ENCODE measurements at places on chromosomes 5 and 9.

DNA sequence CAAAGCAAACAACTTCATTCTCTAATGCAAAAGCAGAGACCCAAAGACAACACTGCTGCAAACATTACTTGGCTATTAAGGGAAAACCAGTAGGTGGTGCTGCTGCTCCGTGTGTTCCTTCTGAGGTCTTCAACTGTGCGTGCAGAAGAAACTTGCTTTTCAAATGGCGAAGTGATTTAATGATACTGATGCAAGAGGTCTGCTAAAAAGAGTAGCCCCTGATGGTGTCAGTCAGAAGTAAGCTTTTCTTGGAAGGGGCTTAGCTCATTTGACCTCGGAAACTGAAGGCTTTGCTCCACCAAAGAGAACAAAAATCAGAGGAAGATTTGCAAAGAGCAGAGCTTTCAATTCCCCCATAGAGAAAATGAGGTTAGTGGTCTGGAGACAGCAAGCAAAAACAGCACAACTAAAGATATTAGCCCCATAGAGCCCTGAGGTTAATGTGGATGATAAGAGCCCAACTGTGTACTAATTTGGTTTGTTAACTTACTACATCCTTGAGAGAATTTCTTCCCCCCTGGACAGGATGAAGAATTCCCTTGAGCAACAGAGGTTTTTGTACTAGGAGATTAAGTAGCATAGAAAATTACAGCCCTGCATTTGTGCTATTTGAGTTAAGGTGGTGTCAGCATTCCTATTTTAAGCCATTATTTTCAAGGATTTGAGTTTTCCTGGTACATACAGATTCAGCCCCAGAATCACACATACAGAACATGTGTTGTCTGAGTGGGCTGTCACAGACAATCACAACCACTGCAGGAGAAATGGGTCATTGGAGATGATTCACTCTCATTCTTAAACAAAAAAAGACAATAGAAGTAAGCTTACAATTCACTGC lies 153.2 kb upstream of the C9orf72 start:
- H3K36me3 ChIP-seq, result no peaks in the 10 kb centered on the region
- H3K4me1 ChIP-seq, result peaks cover 8% of the 10 kb centered on the region
- no peak overlapping the region for H3K27ac ChIP-seq
- DNase-seq, result peak; percentile 54
- H3K4me3 ChIP-seq, result no peak overlapping the region

DNA sequence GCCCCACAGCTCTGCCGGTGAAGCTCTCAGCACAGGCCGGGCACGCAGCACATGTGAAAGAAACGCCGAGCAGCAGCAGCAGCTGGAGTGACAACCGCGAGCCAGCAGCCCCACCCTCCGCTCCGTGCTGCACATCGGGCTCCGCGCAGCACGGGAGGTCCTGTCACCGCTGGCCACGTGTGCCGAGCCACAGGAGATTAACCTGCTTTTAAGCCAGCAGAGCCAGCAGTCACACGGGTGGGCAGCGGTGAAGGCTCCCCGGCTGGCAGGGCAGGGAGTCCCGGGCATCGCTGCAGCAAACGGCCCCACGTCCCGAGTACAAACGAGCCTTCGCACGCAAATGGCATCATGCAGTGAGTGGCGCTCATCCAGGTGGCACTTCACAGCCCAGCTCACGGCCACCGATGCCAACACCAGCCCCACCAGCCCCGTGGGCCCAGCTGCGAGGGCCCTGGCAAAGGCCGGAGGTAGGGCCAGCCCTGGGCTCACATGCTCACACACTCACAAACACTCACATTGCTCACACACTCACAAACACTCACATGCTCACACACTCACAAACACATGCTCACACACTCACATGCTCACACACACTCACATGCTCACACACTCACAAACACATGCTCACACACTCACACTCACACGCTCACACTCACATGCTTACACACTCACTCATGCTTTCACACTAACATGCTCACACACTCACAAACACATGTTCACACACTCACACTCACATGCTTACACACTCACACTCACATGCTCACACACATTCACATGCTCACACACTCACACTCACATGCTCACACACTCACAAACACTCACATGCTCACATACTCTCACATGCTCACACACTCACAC lies 11.1 kb downstream of the CCDC187 start:
- H3K36me3 ChIP-seq, result no peaks in the 10 kb centered on the region
- no peaks in the 10 kb centered on the region for H3K27me3 ChIP-seq
- DNase-seq, result no peak
- no peak overlapping the region for H3K4me3 ChIP-seq

DNA sequence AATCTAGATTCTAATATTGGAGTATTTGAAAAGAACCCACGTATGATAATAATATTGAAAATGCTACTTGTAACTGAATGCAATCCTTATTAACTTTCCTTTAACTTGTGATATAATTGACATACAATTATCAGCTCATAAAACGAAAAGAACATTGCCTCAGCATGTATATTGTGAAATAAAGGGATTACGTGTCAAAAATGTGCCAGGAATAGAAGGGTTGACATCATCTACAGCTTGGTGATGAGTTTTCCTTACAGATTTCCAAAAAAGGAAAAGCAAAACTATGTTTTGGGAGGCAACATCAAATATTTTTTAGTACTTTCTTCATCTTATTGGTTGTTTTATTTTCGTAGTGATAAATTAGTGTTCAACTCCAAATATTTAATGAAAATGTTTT lies 266.0 kb upstream of the PTGER4 start:
- no peak overlapping the region for H3K27ac ChIP-seq
- no peak overlapping the region for H3K4me3 ChIP-seq
- DNase-seq, result no peak
- no peaks in the 10 kb centered on the region for H3K27me3 ChIP-seq
- no peaks in the 10 kb centered on the region for H3K36me3 ChIP-seq

- peaks cover 4% of the 10 kb centered on the region for H3K4me1 ChIP-seq
- no peak overlapping the region for H3K27ac ChIP-seq
- H3K4me3 ChIP-seq, result no peak overlapping the region
These were observed 88.9 kb upstream of the TRPM3 start for GRCh38 chr9:71210326-71210725.

GRCh38 chr5:102807878-102808502 lies 52.9 kb downstream of the PAM start:
- H3K4me1 ChIP-seq, result peaks cover 32% of the 10 kb centered on the region
- peak overlapping the region; percentile 24 for H3K4me3 ChIP-seq
- H3K27ac ChIP-seq, result peak overlapping the region; percentile 57
- no peak for DNase-seq

GRCh38 chr5:149580808-149581191 lies 498 bp upstream of the ARHGEF37 start:
- peak overlapping the region; percentile 71 for H3K4me3 ChIP-seq
- peak overlapping the region; percentile 49 for H3K27ac ChIP-seq
- no peaks in the 10 kb centered on the region for H3K36me3 ChIP-seq
- peaks cover 8% of the 10 kb centered on the region for H3K4me1 ChIP-seq

GRCh38 chr5:173629628-173630027 lies 13.2 kb upstream of the BOD1 start:
- H3K4me3 ChIP-seq, result no peak overlapping the region
- no peak overlapping the region for H3K27ac ChIP-seq
- H3K4me1 ChIP-seq, result peaks cover 5% of the 10 kb centered on the region
- no peaks in the 10 kb centered on the region for H3K36me3 ChIP-seq
- peaks cover 15% of the 10 kb centered on the region for H3K27me3 ChIP-seq
- DNase-seq, result peak; percentile 18

GRCh38 chr9:76926324-76926741 lies 20.4 kb upstream of the PRUNE2 start:
- H3K4me1 ChIP-seq, result no peaks in the 10 kb centered on the region
- H3K27me3 ChIP-seq, result peaks cover 28% of the 10 kb centered on the region
- no peak overlapping the region for H3K27ac ChIP-seq
- no peak overlapping the region for H3K4me3 ChIP-seq
- H3K36me3 ChIP-seq, result no peaks in the 10 kb centered on the region

- no peaks in the 10 kb centered on the region for H3K36me3 ChIP-seq
- no peak for DNase-seq
- no peak overlapping the region for H3K27ac ChIP-seq
- no peak overlapping the region for H3K4me3 ChIP-seq
- H3K4me1 ChIP-seq, result peaks cover 5% of the 10 kb centered on the region
These were observed 27.4 kb downstream of the TYRP1 start for GRCh38 chr9:12720551-12720950.

- H3K4me3 ChIP-seq, result no peak overlapping the region
- DNase-seq, result peak; percentile 28
- no peak overlapping the region for H3K27ac ChIP-seq
- peaks cover 15% of the 10 kb centered on the region for H3K36me3 ChIP-seq
These were observed 15.5 kb upstream of the HSD17B3 start for GRCh38 chr9:96317335-96317980.

- DNase-seq, result no peak
- no peaks in the 10 kb centered on the region for H3K36me3 ChIP-seq
- no peaks in the 10 kb centered on the region for H3K27me3 ChIP-seq
- H3K4me1 ChIP-seq, result peaks cover 2% of the 10 kb centered on the region
These were observed 124.9 kb upstream of the C6 start for GRCh38 chr5:41338136-41338675.

GRCh38 chr5:174182111-174182510 lies 136.6 kb downstream of the NSG2 start:
- peaks cover 27% of the 10 kb centered on the region for H3K27me3 ChIP-seq
- no peak overlapping the region for H3K27ac ChIP-seq
- H3K4me1 ChIP-seq, result no peaks in the 10 kb centered on the region
- H3K36me3 ChIP-seq, result no peaks in the 10 kb centered on the region

DNA sequence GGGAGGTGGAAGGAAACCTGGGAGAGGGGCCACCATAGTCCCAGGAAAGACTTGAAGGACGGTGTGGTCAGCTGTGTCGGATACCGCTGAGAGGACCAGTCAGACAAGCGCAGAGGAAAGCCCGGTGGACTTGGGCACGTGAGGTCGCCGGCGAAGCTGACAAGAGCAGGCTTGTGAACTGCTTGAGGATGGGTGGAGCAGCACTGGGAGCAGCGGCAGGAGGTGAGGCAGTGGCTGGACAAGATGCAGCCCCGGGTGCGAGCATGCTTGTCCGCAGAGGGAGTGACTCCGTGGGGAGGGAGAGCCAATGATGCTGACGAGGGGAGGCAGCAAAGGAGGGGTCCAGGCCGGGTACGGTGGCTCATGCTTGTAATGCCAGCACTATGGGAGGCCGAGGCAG lies 18.3 kb upstream of the CD74 start:
- no peaks in the 10 kb centered on the region for H3K36me3 ChIP-seq
- H3K4me1 ChIP-seq, result peaks cover 7% of the 10 kb centered on the region
- H3K27me3 ChIP-seq, result no peaks in the 10 kb centered on the region
- H3K4me3 ChIP-seq, result no peak overlapping the region
- no peak for DNase-seq

Measured in progenitor cell of endocrine pancreas (in vitro differentiated cells).